LHCN-M2 (cell line): ENCODE measurements at places on chromosomes 2 and 18. TPM values are rescaled to one million over a fixed set of nuclear protein-coding genes. Genes with fewer than 3 reads are reported as not detected.

The SMYD1 gene
- 0.45 and 1.6 TPM in 2 replicates for total RNA-seq

The C1GALT1C1L gene
- 0.29 TPM in 1 of 2 replicates, not detected in the other for total RNA-seq

DNA sequence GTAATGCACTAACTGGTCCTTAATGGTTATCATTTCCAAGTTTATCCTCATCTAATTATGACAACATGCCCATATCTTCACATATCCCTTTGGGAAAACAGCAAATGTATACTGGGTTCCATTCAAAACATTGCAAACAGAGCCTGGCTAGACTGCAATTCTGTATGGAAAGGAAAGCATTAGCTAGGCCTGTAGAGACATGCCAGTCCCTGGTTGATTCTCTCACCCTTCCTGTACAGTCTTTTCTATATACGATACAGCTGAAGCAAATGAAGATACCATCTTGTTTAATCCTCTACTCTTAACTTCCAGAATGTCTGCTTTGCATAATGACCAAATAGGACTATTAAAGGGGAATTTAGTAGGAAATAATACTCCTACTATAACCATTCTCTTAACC lies 294.4 kb upstream of the MC4R start:
- no peak for DNase-seq

The SCYGR4 gene
- not detected in 2 replicates for total RNA-seq

GRCh38 chr2:78263571-78263970 lies 741.4 kb upstream of the LRRTM4 start:
- no peak for DNase-seq

The FEV gene
- total RNA-seq = not detected in 2 replicates

- DNase-seq = no peak
Observed at GRCh38 chr2:211391189-211391567, 834.8 kb downstream of the CPS1 start.

DNA sequence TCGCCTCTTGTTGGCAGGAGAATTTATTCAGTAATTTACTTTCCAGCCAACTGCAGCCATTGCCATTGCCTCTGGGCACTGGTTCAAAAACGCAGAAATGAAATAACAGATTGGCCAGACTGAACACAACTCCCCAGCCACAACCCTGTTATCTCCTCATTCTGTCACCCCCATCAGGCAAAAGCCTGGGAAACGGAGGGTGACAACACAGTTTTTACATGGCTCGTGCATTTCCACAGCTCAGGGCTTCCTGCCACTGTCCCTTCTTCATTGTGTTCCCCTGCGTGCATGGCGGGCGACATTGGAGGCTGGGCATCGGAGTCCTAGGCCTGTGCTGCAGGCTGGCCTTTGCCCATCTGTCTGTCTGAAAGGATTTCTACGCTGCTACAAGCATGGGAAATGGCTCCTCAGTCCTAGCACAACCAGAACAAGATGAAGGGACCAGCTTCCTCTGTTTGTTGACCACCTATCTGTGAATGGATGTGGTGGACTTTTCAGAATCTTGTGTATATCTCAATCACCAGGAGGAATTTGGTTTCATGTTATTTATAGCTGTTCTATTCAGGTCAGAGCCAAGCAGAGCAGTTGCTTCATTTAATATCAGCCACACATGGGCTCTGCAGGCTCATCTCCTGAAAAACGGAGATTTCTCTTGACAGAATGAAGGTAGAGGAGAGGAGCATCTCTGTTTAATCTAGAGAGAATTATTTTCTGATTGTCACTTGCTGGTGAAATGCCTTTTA lies 107.0 kb downstream of the MGAT5 start:
- DNase-seq = no peak

DNA sequence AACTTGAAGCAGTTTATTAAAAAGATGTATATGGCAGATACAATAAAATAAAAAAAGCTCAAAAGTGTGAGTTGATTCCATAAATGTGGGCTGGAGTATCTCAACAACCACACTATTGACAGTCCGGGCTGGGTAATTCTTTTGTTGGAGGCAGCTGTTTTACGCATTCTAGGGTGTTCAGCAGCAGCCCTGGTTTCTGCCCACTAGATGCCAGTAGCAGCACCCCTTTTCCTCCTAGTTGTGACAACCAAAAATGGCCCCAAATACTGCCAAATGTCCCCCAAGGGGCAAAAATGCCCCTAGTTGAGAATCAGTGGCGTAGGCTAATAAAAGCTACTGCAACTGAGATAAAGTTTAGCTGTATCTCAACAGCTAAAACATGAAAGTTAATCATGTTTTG lies 44.8 kb downstream of the CHMP3 start:
- DNase-seq = peak; percentile 48

- DNase-seq = peak; percentile 57
Observed at GRCh38 chr2:112321375-112322320, 46.3 kb downstream of the ZC3H6 start.

DNA sequence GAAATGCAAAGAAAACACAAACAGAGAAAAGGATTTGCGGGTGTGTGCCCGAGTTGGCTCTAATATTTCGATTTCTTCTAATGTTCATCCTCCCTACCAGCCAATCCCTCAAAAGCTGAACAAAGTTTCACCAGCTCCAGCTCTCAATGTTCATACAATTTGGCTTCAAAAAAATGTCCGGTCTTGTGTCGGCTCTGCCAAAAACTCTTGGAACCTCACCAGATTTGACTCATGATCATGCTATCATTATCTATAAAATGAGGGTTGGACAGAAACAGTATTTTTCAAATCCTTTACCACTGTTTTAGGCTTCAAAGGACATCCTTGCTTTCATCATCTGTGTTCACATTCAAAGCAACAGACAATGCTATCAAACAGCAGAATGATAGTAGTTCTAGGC lies 88.2 kb downstream of the CRACDL start:
- DNase-seq = no peak

- DNase-seq = no peak
Observed at GRCh38 chr2:27572998-27573429, 9.8 kb upstream of the ZNF512 start.

GRCh38 chr2:75532488-75532887 lies 28.3 kb downstream of the EVA1A start:
- no peak for DNase-seq

The RPIA gene
- 6.6 and 8.0 TPM in 2 replicates for total RNA-seq

GRCh38 chr2:59726228-59727120 lies 827.0 kb downstream of the BCL11A start:
- DNase-seq = no peak

GRCh38 chr2:144083211-144083610 lies 436.7 kb downstream of the ZEB2 start:
- DNase-seq = peak; percentile 94

The SPATA3 gene
- total RNA-seq = not detected in 2 replicates

The FZD7 gene
- 13.5 and 14.5 TPM in 2 replicates for total RNA-seq

The GREB1 gene
- total RNA-seq = 0.38 and 0.57 TPM in 2 replicates

The SAG gene
- total RNA-seq = not detected in 2 replicates

The C2orf80 gene
- total RNA-seq = not detected in 2 replicates

GRCh38 chr18:73791081-73791480 lies 356.6 kb downstream of the FBXO15 start:
- DNase-seq = no peak

GRCh38 chr2:161233858-161234431 lies 73.7 kb downstream of the TANK start:
- no peak for DNase-seq

The GPD2 gene
- 114 and 131 TPM in 2 replicates for total RNA-seq

DNA sequence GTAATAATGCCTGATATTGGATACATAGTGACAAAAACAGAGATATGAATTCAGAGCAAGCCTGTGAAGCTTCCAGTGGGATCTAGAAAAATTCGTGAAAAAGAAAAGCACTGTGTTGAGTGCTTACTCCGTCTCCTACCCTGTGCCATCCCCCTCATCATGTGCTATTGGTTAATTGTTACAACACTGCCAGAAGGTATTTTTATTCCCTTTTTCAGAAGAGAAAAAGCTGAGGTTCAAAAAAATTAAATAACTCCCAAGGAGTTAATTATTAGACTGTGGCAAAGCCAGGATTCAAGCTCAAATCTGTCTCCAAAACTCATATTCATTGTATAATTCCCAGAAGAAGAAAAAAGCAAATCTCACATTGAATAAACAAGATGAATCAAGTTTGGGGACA lies 735.5 kb upstream of the ACVR2A start:
- DNase-seq = no peak

The STK25 gene
- total RNA-seq = 361 and 435 TPM in 2 replicates

The RALBP1 gene
- 67.3 and 70.8 TPM in 2 replicates for total RNA-seq

The POMC gene
- not detected in 2 replicates for total RNA-seq

DNA sequence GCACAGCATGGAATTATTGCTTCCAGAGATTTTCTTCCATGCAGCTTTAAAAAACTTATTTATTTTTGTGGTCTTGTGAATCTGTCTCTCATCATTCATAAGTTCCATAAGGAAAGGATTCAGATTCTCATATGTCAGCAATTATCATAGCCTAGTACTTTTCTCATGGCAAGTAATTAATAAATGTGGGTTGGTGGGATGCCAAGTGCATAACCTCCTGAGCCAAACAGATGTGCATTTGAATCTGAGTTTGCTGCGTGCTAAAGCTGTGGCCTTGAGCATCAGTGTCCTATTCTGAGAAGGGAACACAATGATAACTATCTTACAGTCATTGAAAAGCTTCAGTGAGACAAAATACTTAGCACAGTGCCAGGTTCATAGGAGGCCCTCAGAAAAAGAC lies 331.9 kb downstream of the PDE11A start:
- DNase-seq = no peak

DNA sequence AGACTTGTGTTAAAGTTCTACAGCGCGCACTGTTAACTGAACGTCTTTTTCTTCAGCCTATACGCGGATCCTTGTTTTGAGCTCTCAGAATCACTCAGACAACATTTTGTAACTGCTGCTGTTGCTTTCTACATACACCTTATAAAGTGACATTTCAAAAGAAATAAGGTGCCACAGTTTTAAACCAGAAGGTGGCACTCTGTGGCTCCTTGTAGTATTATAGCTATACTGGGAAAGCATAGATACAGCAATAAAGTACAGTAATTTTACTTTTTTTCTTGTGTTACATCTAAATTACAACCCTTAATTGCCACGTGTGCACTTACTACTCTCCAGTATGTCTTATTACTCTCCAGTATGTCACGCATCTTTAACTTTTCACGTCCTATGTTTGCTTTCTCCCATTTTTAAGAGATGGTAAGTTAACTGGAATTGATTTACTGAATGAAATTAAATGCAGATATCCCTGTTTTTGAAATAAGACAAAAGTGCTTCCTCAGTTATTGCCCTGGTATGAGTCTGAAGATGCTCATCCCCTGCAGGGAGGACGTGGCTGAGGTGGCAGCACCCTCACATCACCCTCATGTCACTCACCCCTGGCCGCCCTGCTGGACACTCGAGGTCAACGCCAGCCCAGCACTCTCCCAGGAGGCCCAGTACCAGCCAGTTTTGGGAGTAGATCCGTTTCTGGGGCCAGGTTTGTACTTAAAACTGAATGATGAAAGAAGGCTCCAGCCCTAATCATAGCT lies 37.8 kb downstream of the GORASP2 start:
- no peak for DNase-seq

- no peak for DNase-seq
Observed at GRCh38 chr2:223847410-223847809, 10.0 kb upstream of the AP1S3 start.

DNA sequence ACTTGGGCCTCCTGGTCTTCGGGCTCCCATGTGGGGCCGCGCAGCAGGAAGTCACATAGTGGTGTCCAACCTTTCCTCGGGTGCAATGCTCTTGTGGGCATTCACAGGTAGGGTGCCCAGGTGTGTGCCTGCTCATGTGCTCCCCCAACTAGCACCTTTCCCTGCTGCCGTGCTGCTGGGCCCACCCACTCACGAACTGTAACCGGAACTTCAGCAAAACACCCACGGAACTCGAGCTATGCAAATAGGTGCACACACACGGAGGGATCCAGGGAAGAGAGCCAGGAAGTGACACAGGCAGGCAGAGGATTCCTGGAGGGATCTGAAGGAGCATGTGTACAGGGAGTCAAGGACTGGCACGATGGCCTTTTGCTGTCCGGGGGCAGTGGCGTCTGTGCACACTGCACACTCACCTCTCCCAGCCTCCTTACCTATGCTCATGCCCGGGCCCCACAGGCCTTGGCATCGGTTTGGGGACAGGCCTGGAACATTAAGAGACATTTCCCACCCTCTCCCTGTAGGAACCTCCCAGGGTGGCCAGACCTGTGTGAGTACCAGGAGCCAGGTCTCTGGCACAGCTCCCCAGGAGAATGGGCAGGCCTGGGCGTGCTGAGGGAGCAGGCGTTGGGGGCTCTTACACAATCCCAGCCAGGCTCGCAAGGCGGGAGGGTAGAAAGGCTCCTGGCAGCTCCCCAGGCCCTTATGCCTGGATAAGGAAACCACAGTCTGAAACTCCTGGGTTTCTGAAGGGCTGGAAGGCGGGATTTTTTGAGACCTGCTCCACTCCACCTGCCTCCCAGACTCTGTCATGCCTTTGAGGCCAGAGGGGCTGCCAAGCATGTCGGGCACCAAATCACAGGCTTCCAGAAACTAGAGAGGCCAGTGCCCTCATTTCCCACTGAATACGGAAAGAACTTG lies 6.6 kb upstream of the PTMA start:
- DNase-seq = no peak

The RASGRP3 gene
- total RNA-seq = 6.1 and 9.4 TPM in 2 replicates

DNA sequence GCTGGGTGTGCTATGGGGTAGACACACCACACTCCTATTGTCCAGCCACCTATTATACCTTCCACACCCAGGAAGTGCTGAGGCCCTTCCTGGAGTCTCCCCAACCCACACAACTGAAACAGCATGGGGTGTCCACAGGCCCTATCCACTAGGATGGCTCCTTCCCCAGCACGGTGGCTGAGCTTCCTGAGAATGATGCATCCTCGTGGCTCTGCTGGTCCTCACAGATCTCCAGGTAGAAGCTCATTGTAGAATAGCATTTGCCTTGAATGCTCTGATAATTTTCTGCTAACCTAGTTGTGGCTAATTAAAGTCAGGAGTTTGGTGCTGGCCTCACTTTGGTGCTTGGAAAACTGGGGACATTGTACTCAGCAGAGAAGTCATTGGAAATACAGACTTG lies 182.6 kb downstream of the ANKRD30B start:
- DNase-seq = no peak

DNA sequence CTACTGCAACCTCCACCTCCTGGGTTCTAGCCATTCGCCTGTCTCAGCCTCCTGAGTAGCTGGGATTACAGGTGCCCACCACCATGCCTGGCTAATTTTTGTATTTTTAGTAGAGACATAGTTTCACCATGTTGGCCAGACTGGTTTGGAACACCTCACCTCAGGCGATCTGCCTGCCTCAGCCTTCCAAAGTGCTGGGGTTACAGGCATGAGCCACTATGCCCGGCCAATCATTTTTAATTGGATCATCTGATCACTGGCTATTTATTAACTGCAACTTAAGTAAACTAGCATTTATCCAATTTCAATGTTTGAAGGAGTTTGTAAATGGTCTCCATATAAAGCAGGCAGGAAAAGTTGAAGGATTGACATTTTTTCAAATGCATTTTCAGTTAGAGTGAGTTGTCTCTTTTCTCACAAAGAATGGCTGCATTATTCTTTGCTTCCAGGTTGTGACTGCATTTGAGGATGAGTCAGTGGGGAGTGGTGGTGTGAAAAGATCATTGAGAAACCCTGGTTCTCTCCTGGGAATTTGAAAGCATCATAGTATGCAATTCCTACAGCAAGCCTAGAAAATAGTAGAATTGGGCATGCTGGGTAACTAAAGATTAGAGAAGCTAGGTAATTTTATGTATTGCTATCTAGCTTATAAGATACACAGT lies 431.1 kb upstream of the ZEB2 start:
- peak; percentile 93 for DNase-seq
